ENCODE measurements at places on chromosomes 13 and 19.

GRCh38 chr13:75316427-75316826 is 165.5 kb downstream of the TBC1D4 start:
- DNase-seq = no peak

DNA sequence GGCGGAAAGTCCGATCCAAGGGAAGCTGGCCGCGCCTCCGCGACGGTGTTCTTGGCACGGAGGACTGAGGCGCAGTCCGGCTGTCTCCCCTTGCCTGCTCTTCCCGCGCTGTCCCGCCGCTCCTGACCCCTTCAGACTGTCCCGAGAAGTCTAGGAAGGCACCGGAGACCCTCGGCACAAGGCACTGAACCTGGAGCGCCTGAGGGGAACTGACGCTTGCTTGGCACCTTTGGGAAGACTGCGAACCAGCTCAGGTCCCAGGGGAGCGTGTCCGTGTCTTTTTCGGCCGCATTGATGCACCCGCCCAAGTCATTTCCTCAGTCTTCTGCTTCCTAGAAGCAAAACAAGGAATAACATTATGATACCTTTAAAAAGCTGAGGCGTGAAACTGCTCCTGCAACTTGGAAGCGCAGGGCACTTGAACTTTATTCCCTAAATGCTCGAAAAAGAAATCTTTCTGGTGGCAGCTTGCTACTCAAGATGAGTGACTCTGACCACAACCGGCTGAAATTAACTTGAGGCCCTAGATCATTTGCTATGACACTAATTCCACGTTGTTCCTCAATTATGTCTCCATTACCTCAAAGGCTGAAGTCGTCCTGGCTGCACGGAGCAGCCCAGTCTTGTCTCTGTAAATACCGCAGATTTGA is 735 bp upstream of the FLT1 start:
- no peak for DNase-seq

GRCh38 chr13:37194428-37194861 is 89.0 kb upstream of the CSNK1A1L start:
- DNase-seq = no peak

DNA sequence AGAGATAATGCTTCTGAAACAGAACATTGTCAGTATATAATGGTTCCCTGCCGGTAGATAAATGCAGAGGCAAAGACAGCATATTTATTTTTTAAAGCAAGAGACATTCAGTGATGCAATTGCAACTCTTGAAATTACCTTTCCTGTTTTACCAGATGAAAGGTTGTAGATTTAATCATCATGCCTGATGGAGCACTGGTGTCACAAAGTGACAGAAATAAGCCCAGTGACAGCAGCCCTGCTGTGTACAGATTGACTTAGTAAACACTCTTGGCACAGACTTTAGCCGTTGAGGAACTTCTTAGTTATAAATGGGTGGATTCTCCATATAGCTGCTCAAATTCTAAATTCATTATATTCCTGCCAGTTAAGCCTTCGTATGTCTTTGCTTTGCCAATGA is 172.5 kb downstream of the ITGBL1 start:
- no peak for DNase-seq

GRCh38 chr13:37383856-37384370 is 214.7 kb downstream of the POSTN start:
- DNase-seq = no peak

- peak; percentile 40 for DNase-seq
Observed at GRCh38 chr19:11530432-11530831, 1.5 kb upstream of the ECSIT start.

- DNase-seq = no peak
Observed at GRCh38 chr13:34747507-34747906, 194.6 kb upstream of the NBEA start.
